Hematopoietic multipotent progenitor cell (in vitro differentiated cells): ENCODE measurements at places on chromosomes 13 and 19. TPM values are rescaled to one million over a fixed set of nuclear protein-coding genes. Genes with fewer than 3 reads are reported as not detected.

DNA sequence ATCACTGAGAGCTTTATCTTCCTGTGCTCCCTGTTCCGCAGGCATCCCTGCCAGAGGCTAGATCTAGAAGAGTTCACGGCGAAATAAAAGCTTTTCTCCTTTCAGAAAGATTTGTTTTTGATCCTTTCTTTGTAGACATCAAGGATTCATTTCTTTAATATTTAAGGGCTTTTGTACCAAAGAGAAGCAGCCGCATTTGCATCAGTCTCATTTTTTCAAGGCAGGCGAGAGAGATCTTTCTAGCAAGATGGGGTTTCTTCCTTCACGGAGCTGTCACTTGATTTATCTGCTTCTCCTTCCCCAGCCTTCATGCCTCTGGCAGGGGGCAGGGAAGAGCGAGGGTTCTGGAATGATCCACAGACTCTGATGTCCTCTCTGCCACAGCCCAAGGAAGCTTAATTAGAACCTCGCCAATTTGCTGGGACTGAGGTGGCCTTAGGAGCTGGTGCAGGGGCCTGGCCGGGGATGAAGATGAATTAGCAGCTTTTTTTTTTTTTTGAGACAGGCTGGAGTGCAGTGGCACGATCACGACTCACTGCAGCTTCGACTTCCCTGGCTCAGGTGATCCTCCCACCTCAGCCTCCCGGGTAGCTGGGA is 40.0 kb downstream of the PIN1 start:
- DNase-seq = no peak

DNA sequence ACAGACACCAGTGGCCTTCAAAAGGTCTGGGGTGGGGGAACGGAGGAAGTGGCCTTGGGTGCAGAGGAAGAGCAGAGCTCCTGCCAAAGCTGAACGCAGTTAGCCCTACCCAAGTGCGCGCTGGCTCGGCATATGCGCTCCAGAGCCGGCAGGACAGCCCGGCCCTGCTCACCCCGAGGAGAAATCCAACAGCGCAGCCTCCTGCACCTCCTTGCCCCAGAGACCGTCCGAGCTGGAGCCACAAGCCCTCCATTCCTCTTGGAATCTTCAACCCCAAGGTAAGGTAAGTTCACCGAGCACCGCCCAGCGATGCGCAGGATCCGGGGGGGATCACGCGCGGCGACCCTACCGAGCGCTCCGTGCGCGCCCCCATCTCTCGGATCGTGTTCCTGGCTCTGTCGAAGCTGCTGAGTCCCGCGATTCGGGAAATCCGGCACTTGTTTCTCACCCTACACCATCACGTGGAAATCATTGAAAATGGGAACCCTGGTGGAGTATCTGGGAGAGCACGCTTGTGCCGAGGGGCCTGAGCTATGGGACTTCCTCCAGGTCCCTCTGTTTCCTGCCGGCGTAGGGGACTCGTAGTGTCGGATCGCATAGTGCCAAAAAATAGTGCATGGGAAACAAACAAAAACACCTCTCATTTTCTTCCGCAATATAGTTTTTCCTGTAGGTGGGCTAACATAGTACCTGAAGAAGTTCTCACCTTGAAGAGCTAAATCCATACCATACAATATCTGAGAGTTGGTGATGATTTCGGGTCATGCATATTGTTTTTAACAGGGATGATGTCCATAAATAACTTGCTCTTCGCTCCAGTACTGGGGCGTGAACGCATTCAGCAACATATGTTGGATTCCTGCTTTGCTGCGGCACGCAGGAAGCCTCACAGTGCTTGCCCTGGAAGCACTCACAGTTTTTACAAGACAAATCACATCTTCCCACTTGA is 9.3 kb downstream of the PDX1 start:
- DNase-seq = no peak

GRCh38 chr19:5593343-5594255 is 25.8 kb upstream of the TINCR start:
- no peak for DNase-seq

DNA sequence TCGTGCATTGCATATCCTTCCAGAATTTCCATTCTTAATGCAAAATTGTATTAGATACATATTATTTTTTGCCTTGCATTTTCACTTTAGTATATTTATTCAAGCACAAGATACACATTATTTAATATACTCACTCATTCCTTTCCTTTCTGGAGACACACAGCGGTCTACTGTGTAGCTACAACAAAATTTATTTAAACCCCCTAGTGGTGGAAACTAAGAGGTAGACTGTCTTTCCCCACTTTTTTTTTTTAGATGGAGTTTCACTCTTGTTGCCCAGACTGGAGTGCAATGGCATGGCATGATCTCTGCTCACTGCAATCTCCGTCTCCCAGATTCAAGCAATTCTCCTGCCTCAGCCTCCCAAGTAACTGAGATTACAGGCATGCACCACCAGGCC is 2040.3 kb upstream of the PCDH20 start:
- no peak for DNase-seq

- DNase-seq = no peak
Observed at GRCh38 chr19:4969772-4970531, 1.0 kb downstream of the KDM4B start.

GRCh38 chr19:30469774-30470173 is 97.6 kb downstream of the ZNF536 start:
- DNase-seq = no peak

GRCh38 chr13:98300956-98301641 is 124.0 kb upstream of the RNF113B start:
- DNase-seq = no peak

DNA sequence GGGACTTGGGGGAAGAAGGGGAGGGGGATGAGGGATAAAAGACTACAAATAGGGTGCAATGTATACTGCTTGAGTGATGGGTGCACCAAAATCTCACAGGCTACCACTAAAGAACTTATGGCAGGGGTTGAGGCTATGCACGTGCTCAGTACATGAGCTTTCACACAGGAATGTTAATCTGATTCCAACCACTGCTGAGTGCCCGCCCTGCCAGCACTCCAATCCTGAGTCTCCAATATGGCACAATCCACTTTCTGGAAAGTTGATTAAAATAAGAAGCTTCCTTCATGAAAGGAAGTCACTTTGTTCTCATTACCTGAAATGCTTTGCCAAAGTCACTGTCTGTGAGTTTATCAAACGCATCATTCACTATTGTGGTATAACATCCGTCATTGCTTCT is 463.0 kb downstream of the IRS2 start:
- DNase-seq = no peak

DNA sequence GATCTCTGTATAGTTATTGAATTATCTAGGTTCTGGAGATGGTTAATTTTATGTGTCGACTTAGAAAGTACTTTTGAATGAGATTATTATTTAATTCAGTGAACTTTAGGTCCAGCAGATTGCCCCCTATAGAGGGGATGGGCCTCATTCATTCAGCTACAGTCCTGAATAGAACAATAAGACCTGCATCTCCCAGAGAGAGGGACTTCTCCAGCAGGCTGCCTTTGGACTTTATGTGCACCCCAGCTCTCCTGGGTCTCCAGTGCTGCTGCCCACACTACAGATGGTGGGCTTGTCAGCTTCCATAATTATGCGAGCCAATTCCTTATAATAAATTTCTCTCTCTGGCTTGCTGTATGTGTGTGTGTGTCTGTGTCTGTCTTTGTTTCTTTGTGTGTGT is 39.3 kb upstream of the KL start:
- no peak for DNase-seq

DNA sequence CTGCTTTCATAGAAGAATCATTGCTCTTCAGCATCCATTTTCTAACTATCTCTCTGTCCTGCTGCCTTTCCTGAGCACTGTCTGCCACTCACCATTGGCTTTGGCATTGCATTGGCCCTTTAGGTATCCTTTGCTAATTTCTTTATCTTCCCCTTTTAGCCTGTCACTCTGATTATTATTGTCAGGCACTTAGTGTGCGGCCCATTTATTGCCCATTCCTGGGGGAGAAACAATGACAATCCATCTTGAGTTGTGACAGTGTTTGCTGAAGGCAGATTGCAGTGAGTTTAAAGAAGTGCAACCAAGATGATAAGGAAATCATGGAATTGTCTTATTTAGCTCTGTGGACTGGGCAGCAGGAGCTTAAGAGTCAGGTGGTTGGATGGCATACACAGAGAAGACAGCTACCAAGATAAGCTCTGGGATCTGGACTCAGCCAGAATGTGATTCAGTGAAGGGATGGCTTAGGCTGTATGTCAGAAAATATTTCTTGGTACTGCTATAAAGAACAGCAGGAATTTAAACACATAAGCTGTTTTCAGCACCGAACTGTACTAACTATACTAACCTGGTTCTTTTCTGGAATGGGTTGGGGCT is 25.3 kb downstream of the B3GLCT start:
- DNase-seq = no peak

DNA sequence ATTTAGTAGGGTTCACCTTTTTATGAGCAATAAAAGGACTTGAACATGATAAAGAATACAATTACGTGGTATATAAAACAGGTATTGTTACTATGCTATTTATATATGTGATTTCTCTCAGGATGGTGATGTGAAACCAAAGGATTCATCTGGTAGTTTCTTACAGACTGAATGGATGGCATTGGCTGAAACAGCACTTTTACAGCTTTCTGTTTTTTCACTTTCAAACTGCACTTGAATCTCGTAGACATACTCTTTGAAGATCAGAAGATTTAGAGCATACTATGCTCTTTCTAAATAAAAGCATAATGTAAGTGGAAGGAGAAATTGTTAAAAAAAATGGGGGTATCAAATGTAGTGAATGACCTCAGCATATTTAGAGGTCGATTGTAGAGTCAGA is 354.8 kb downstream of the HS6ST3 start:
- no peak for DNase-seq

GRCh38 chr19:7701654-7702457 is at the start of gene FCER2:
FCER2 (minus strand) TSS chr19:7702131; CDS start chr19:7699760, 2,371 bp downstream.
- DNase-seq = no peak

GRCh38 chr13:44142540-44142867 is 231.1 kb upstream of the SERP2 start:
- no peak for DNase-seq

- DNase-seq = peak; percentile 53
Observed at GRCh38 chr13:91313103-91313502, 34.4 kb upstream of the MIR17HG start.

DNA sequence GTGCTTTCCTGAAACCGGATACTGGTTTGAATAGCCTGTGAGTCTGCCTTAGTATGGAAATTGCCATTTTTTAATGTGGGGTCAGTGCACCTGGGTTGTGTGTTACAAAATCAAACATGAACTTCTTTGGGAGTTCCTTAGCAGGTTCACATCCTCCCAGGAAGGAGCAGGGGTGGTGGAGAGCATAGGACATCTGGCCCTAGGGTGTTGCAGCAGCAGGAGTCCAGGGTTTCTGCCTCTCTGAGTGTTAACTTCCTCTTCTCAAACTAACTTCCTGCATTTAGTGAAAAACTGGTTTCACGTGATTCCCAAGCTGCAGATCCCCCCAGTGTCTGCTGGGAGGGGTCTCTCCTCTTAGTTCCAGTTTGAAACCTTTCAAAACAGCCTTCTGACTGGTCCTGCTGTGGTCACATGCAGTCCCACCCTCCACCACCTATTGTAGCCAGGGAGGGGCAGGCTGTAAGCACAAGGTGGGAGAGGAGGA is 7.2 kb downstream of the RNASEH2B start:
- peak; percentile 87 for DNase-seq

DNA sequence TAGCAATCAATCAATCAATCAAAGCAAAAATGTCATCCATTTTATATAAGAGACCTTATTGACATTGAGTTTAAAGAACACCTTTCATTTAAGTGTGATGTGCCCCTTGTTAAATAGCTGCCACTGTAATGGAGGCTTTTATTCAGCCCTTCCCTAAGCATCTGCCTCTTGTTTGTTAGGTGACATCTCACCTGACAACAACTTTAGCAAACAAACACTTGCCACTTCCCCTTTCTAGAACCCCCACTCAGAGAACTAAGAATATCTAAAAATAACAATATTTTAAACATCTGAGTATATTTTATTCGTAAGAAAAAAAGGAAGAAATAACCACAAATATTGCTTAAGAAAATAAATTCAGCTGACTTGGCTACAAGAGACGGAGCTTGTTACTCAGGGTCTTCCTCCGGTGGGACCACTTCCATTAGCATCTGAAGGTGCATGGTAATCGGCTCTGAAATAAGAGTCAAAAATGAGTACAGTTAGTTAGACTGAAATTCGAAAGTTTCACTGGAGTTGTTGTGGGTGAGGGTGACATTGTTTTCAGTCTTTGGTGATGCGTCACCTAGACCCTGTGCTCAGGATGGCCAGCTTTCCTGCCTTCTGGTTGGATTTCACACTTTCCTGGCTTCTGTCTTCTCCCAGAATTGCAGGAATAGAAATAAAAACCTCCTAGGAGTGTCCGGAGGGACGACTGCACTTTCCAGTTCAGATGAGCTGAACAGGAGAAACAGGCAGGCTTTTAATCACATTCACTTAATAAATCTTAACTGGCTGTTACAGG is 39.1 kb downstream of the SLC7A9 start:
- no peak for DNase-seq

GRCh38 chr19:3698386-3698950 is 1.8 kb downstream of the PIP5K1C start:
- no peak for DNase-seq

GRCh38 chr19:18109733-18110608 is 12.4 kb downstream of the MAST3 start:
- DNase-seq = no peak

GRCh38 chr13:44317752-44318151 is 55.9 kb upstream of the SERP2 start:
- no peak for DNase-seq

DNA sequence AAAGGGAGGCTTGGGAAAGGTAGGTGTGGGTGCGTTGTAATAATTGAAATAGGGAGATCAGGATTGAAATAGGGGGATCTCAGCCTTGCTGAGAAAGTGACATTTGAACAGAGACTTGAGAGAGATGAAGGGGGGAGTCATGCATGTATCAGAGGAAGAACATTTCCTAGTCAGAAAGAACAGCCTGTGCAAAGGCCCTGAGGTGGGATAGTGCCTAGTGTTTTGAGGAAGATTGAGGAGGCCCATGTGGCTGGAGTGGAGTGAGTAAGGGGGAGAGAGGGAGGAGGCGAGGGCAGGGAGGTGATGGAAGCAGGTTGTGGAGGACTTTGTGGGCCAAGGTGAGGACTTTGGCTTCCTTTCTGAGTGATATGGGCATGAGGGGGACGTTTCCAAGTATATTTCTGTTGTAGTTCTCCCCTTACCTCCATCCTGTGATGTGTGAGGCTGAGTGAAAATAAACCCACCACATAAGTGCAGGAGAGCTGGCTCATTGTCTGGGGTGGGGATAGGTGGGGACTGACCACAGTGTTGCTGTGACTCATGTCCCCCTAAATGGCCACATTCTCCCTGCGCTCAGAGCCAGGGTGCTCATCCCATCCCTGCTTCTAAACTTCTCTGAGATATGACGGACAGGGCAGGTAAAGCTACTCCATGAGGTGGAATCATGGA is 17.8 kb downstream of the ACTL9 start:
- DNase-seq = no peak

- DNase-seq = no peak
Observed at GRCh38 chr19:15412832-15413231, 6.0 kb downstream of the AKAP8L start.

- DNase-seq = no peak
Observed at GRCh38 chr13:81320516-81320915, 979.6 kb upstream of the SPRY2 start.

GRCh38 chr13:114226699-114227323 is 7.9 kb upstream of the CDC16 start:
- DNase-seq = peak; percentile 73

- no peak for DNase-seq
Observed at GRCh38 chr13:98879127-98879520, 98.7 kb downstream of the DOCK9 start.

Gene SIGLEC8
- total RNA-seq = 0.27 TPM

Gene CCDC70
- total RNA-seq = not detected

Gene EDDM13
- total RNA-seq = not detected

Gene GAPDHS
- not detected for total RNA-seq

Gene FOSB
- 300 TPM for total RNA-seq

Gene FFAR2
- total RNA-seq = 0.54 TPM

Gene ZNF576
- 18.0 TPM for total RNA-seq

Gene SACS
- 32.6 TPM for total RNA-seq

Gene CCDC8
- 2.4 TPM for total RNA-seq

Gene C19orf18
- not detected for total RNA-seq
